ENCODE measurements at places on chromosomes 6 and 20.
A peak's percentile ranks its signal among the peaks of the same experiment; 100 is the strongest.

- no peak for DNase-seq
These were observed 10.8 kb downstream of the BPIFB2 start for GRCh38 chr20:33018169-33018931.

DNA sequence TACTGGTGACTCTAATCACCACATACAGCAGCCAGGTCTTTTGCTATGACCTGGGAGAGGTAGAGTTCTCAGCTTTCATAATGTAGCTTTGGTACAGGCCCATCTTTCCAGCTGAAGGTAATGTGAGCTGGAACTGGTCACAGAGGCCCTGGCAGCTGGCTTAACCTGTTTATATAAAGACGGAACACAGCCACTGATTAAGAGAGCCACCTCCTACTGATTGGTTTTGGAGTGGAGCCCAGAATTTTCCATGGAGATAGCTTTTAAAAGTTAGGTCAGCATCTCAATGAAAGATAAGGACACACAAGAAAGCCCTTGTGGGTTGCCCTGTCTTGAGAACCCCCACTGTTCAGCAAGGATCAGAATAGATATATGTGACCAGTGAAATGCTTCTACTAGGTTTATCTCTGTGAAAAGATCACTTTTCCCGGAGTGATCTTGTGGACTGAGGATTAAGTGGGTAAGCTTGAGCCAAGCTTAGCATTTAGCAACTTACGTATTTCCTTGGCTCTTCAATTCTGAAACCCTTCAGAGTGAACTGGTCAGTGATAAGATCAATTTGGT lies 213.7 kb upstream of the CITED2 start:
- DNase-seq: no peak

GRCh38 chr6:108464418-108465097 lies 96.2 kb upstream of the FOXO3 start:
- no peak for DNase-seq

- no peak for DNase-seq
These were observed 52.6 kb downstream of the GPR63 start for GRCh38 chr6:96784650-96785049.

DNA sequence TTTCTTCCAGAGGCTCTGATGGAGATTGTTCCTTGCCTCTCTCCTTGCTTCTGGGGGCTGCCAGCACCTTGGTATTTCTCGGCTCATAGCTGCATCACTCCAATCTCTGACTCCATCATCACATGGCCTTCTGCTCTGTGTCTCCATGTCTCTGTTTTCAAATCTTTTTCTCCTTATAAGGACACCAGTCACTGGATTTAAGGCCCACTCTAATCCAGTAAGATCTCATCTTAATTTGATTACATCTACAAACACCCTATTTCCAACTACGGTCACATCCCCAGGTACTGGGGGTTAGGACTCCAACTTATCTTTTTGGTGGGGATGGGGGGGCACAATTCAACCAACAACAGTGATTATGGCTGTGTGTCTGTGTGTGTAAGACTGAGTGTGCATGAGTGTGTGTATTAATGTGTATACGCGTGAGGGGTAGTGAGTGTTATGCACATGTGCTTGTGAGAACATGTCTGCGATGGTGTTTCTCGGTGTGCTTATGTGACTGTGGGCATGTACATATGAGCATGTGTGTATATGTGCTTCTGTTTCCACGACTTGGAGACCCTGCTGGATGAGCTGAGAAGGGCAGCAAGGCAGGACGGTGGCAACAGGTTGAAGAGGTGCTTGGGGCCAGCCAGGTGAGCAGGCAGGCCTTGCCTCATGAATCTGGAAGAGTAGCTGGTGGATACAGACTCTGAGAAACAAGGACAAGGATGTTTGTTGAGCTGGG lies 130.5 kb downstream of the MRPL14 start:
- peak; percentile 0 for DNase-seq

GRCh38 chr20:45339799-45340198 lies 8.4 kb downstream of the SDC4 start:
- DNase-seq: no peak

- DNase-seq: no peak
These were observed 311.1 kb upstream of the RNF24 start for GRCh38 chr20:4326195-4327065.

GRCh38 chr6:56794421-56794820 lies 151.7 kb upstream of the DST start:
- DNase-seq: no peak

DNA sequence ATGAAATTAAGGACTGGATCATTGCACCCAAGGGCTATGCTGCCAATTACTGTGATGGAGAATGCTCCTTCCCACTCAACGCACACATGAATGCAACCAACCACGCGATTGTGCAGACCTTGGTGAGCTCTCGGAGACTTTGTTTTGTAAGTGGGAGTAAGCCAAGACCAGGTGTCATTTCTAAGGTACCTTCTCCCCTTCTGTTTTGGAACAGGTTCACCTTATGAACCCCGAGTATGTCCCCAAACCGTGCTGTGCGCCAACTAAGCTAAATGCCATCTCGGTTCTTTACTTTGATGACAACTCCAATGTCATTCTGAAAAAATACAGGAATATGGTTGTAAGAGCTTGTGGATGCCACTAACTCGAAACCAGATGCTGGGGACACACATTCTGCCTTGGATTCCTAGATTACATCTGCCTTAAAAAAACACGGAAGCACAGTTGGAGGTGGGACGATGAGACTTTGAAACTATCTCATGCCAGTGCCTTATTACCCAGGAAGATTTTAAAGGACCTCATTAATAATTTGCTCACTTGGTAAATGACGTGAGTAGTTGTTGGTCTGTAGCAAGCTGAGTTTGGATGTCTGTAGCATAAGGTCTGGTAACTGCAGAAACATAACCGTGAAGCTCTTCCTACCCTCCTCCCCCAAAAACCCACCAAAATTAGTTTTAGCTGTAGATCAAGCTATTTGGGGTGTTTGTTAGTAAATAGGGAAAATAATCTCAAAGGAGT lies 30.4 kb downstream of the TXNDC5 start:
- DNase-seq: no peak

DNA sequence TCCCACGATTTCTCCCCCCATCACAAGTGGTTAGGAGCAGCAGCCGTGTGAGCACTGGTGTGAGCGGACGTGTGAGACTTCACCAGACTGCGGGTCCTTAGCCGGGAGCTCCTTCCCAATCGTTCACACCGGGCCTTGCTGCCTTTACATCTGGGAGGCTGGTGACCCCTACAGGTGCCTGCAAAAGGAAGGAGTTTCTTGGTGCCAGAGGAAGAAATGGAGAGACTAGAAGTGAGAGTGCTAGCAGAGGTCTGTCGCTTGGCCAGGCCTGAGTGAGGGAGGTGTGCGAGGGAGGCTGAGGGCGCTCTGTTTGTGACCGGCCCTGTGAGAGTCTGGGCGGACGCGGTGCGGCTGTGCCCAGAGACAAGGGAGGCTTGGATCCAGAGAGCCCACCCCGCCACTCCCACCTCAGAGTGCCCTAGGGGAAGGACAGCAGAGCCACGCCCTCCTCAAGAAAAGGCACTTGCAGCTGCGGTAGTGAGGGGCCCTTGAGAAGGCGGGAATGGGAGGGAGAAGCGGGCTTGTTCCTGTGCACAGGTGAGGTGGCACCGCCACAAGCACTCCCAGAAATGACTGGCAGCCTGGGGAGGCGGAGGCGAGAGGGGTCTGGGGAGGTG lies 10.0 kb upstream of the ARMC2 start:
- no peak for DNase-seq

GRCh38 chr6:25297823-25298522 lies 18.8 kb downstream of the CARMIL1 start:
- no peak for DNase-seq

GRCh38 chr20:50826121-50826520 lies 31.3 kb downstream of the BCAS4 start:
- no peak for DNase-seq

DNA sequence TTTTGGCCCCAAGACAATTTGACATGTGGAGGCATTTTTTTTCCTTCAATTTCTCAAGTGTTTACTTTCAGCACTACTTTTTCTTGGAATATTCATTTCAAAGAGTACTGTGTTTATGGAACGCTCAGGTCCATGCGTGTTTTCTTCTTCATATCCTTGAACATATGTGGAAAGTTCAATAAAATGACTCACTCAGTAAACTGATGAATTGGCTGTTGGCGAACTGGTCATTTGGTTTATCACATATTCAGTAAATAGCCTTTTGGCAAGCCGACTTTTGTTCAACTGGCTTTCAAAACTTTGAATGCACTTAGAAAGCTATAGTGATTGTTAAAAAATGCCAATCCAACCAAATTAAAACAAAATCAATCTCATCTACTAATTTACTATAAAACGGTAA lies 964.6 kb upstream of the SLC35B3 start:
- no peak for DNase-seq

DNA sequence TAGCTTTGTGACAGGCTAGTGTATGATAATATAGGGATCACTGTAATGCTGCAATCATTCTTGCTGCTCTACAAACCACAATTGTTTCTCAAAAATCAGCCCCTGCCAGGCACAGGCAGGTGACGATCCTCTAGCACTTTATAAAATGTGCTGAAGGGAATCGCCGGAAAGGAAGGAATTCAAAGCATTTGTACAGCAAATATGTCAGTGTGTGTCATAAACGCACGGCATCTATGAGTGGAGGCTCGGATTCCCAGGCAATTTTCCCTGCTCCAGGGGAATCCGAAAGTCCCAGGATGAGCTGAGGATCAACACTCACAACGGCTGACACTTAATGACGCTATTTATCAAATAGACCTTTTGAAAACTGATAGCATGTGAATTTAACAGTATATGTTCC lies 1.4 kb downstream of the PHACTR1 start:
- no peak for DNase-seq

DNA sequence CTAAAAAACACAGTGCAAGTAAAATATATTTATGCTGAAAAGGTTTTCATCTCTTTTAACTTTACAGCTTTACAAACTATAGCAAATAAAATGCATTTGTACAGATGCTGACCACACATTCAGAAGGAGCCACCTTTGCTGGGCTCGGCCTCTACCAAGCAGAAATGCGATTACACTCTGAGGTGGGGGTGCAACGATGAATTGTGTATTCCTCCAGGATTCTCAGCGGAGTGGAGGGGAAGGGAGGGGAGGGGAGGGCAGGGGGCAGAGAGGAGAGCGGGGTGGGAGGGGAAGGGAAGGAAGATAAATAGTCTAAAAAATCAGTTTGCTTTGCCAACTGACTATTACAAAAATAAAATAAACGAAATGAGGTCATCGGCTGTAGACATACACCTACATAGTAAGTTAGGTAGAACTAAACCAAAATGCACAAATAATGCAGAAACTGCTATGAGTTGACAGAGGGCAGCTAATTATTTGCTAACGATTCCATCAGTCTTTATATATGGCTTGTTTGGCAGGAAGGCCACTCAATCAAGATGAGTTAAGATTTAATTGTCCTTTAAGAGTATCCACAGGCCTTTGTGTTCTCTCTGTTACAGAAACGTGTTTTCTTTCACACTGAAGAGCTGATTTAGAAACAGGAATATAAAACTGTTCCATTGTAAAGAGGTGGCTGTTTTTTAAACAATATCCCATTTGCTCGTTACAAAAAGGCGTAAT lies 90.1 kb downstream of the TAF4 start:
- no peak for DNase-seq

- DNase-seq: no peak
These were observed 9.3 kb upstream of the SGK2 start for GRCh38 chr20:43549416-43550065.

DNA sequence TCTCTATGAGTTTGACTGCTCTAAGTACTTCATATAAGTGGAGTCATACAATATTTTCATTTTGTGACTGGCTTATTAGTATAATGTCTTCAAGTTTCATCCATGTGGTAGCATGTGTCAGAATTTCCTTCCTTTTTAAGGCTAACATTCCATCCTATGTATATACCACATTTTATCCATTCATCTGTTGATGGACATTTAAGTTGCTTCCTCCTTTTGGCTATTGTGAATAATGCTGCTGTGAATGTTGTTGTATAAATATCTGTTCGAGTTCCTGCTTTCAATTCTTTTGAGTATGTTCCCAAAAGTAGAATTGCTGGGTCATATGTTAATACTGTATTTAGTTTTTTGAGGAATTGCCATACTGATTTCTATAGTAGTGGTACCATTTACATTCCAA lies 79.5 kb downstream of the PTPRA start:
- DNase-seq: no peak

- DNase-seq: no peak
These were observed 702.7 kb downstream of the EPHA7 start for GRCh38 chr6:92716638-92717037.

- DNase-seq: no peak
These were observed 223.6 kb downstream of the ANKRD60 start for GRCh38 chr20:58004900-58005299.

Measured in tibial artery (tissue), 4 donors.